ENCODE measurements at places on chromosomes 3 and 15.

DNA sequence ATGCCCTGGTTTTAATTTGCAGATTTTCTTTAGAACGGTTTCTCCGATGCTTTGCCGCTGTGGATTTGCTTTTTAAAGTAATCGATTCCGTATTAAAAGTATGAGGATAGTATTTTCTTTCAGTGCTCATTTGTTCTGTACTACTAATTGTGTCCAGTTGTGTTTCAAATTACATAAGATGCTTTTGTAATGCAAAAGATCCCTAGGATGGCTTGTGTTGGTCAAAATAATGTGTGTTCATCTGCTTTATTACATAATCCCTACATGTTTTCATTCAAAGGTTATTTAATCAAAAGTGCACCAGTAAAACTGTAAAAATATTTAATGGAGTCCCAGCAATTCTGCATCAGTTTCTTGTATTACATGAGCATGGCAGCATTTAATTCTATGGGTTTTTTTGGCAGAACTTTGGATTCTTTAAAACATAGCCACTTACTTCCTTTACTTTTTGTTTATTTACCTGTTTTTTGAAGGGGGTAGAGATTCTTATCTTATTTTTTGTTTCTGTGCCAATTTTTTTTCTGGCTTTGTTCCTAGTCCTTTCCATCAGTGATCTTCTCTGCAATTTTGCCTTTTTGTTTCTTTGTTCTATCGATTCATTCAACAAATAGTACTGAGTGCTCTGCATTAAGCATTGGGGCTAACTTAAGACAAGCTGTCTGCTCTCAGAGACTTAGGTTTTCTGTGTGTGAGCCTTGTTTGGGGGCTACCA lies 352.8 kb downstream of the LRTM1 start:
- no peak for DNase-seq

- DNase-seq = no peak
Measured at GRCh38 chr3:3209057-3209456, 29.6 kb upstream of the CRBN start.

- DNase-seq = no peak
Measured at GRCh38 chr3:122898298-122898697, 103.4 kb downstream of the SLC49A4 start.

DNA sequence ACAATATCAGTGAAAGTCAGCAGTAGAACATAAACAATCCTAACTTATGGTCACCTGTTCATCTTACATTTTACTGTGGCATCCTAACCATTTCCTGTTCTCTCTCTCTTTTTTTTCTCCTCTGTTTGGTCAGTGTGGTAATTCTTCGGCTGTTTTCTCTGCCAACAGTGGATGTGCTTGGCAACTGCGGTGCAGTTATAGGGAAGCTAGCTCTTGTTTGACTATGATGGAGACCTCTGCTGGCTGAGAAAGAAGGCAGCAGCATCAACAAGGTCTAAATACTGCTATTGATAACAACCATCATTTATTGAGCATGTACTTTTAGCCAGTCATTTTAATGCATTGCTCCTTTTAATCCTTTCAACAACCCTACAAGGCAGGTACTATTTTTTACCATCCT lies 723 bp upstream of the DRD3 start:
- no peak for DNase-seq

DNA sequence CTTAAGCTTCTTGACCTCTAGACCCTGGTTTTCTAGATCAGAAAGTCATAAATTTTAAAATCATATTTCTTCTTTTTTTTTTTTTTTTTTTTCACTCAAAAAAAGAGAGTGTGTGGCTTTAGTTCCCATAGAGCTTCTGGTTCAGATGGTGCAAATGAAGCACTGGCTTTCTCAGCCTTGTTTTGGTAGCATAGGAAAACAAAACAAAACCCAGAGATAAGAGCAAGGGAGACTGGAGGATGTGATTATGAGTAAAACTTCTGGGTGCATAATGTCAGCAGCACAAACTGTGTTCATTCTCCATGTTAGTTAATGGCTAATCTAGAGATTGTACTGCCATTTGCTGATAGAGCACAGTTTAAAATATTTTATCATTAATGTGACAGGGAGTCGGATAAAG lies 55.4 kb downstream of the RARB start:
- DNase-seq = no peak

All from NCI-H187 (cell line).